Right lobe of liver (tissue), 6 donors: ENCODE measurements at places on chromosomes 13 and 19. TPM values are rescaled to one million over a fixed set of nuclear protein-coding genes. Genes with fewer than 3 reads are reported as not detected.

DNA sequence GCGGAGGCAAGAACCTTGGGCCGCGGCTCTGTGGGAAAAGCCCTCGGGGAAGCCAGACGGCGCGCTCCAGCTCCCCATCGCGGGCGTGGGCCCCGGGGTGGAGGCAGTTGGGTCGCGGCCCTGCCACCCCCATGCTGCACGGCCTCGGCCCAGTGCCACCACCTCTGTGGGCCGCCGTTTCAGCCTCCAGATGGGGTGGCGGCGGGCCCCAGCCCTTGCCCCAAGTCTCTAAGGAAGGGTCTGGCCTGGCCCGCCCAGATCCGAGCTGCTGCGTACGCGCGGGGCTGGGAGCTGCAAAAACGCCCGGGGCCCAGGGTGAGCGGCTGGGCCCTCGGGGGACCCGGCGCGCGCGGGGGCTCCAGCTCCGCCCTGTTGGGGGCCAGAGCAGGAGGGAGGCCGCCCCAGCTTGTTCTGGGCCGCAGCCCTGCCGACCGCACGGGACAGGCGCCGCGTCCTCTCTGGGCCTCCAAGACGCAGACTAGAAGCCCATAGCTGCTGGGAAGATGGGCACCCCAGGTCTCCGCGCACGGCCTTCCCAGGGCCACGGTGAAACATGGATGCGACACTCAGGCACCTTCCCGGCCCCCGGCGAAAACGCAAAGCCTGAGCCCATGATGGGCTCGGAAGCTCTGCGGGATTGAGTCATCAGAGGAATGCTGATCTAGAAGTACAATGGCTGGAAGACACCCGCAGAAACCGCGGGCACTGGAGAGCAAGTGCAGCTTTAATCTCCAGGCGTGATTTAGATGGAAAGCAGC, 110.1 kb downstream of the KCTD15 start:
- H3K4me1 ChIP-seq = no peaks in the 10 kb centered on the region
- peak overlapping the region; percentile 73 for H3K27ac ChIP-seq
- H3K4me3 ChIP-seq = peak overlapping the region; percentile 47
- no peaks in the 10 kb centered on the region for H3K36me3 ChIP-seq
- no peaks in the 10 kb centered on the region for H3K27me3 ChIP-seq
- DNase-seq = no peak

- H3K36me3 ChIP-seq = no peaks in the 10 kb centered on the region
- H3K27me3 ChIP-seq = no peaks in the 10 kb centered on the region
- no peak overlapping the region for H3K4me3 ChIP-seq
- no peak for DNase-seq
These were observed 44.5 kb downstream of the CAPN12 start for GRCh38 chr19:38699647-38700349.

- H3K36me3 ChIP-seq = no peaks in the 10 kb centered on the region
- H3K27ac ChIP-seq = peak overlapping the region; percentile 2
- H3K27me3 ChIP-seq = no peaks in the 10 kb centered on the region
- DNase-seq = peak; percentile 35
- peaks cover 29% of the 10 kb centered on the region for H3K4me1 ChIP-seq
These were observed 2.5 kb upstream of the PLEKHF1 start for GRCh38 chr19:29662604-29663404.

DNA sequence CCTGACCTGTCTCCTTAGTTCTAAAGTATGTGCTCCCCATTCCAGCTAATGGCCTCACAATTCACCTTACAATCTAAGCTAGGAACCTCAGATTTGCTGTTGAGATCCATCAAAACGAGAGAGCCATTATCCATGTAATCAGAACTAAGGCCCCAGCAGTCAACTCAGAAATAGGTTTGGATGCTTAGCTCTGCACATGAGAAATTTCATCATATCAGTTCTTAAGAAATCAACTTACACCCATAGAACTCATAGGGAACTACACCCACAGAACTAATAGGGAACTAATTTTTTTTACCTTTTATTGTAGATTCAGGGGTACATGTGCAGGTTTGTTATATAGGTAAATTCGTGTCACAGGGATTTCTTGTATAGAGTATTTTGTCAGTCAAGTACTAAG, 28.7 kb downstream of the CYSLTR2 start:
- H3K4me1 ChIP-seq = no peaks in the 10 kb centered on the region
- no peak overlapping the region for H3K27ac ChIP-seq
- no peak for DNase-seq
- no peaks in the 10 kb centered on the region for H3K27me3 ChIP-seq

DNA sequence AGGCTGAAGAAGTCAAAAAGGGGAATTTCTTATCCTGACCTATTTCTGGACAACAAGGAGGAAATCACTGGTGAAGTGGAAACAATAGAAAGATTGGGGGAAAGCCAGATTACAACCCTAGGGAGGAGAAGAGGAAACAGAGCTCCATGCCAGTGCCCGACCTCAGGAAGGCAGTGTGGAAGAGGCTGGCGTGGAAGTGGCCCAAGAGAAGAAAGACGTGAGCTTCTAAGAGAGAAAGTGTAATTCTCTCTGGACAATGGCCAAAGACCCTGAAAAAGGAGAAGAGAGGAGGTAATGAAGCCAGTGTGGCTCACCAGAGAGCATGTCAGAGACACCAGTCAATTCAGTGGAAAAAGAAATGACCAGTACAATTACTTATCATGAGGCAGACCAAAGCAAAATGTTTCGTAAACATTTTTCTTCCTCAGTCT, 52.6 kb upstream of the URAD start:
- DNase-seq = no peak
- H3K27me3 ChIP-seq = no peaks in the 10 kb centered on the region
- no peaks in the 10 kb centered on the region for H3K36me3 ChIP-seq
- no peak overlapping the region for H3K4me3 ChIP-seq

DNA sequence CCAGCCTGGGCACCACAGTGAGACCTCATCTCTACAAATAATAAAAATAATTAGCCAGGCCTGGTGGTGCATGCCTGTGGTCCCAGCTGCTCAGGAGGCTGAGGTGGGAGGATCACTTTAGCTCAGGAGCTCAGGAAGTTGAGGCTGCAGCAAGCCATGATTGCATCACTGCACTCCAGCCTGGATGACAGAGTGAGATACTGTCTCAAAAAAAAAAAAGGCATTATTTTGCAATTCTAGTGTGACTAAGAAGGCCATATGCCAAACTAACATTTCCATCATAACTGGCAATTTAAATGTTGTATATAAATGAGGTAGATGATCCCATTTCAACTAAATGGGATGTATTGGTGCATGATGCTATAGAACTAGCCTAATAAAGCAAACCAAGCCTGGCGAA, 632.8 kb upstream of the KLF12 start:
- no peaks in the 10 kb centered on the region for H3K27me3 ChIP-seq
- H3K4me1 ChIP-seq = no peaks in the 10 kb centered on the region
- no peaks in the 10 kb centered on the region for H3K36me3 ChIP-seq
- no peak for DNase-seq
- H3K27ac ChIP-seq = no peak overlapping the region

DNA sequence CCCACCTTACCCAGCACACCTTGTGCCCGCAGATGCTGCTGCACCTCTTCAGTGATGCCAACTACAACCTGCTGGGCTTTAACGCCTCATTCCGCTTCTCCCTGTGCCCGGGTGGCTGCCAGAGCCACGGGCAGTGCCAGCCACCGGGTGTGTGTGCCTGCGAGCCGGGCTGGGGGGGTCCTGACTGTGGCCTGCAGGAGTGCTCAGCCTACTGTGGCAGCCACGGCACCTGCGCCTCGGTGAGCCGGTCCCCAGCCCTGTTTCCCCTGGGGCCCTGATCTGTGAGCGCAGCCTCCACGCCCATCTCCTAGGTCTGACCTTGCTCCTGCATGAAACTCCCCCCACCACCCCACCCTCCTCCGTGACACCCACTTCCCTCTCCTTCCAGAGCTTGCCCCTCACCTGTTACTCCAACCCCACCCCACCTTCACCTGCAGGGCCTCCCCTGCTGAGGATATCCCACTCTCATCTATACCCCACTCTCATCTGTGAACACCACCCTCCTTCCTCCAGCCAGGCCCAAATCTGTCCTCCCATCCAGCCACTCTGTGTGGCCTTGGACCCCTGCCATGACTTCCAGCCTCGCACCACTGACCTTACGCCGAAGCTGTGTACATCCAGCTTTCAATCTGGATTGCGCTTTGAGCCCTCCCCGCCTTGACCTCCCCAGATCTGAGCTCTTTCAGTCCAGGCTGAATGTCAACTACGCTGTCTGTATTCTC, 8.7 kb downstream of the MEGF8 start:
- no peaks in the 10 kb centered on the region for H3K4me1 ChIP-seq
- H3K27ac ChIP-seq = no peak overlapping the region
- H3K36me3 ChIP-seq = no peaks in the 10 kb centered on the region
- DNase-seq = no peak
- no peak overlapping the region for H3K4me3 ChIP-seq

- no peak for DNase-seq
- no peaks in the 10 kb centered on the region for H3K4me1 ChIP-seq
- no peaks in the 10 kb centered on the region for H3K27me3 ChIP-seq
- H3K27ac ChIP-seq = no peak overlapping the region
- no peak overlapping the region for H3K4me3 ChIP-seq
These were observed 49.2 kb downstream of the DIAPH3 start for GRCh38 chr13:60114499-60115028.

DNA sequence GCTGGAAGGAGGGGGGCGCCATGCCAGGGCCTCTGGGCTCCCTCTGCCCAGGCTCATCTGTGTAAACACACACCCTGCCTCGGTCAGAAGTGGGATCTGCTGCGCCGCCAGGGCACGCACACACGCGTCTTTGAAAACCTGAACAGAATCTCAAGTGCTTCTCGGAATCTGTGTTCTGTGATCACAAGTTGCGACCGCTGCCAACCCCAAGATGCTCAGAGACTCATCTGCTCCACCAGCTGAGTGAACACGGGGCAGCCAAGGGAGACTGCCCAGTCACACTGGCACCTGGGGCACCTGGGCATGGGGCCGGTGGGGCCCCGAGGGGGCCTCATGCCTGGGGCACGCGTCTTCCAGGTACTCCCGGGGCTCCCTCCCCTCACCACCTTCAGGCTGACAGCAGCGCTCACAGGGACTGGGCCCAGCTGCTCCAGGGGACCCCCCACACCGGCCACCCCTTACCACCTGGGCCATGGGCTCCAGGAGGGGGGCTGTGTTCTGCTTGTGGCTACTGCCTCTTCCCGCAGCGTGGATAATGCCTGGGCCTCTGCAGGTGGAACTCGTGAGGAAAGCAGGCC, 59.0 kb downstream of the KLF2 start:
- peak overlapping the region; percentile 43 for H3K27ac ChIP-seq
- no peaks in the 10 kb centered on the region for H3K4me1 ChIP-seq
- H3K4me3 ChIP-seq = no peak overlapping the region
- no peak for DNase-seq
- no peaks in the 10 kb centered on the region for H3K27me3 ChIP-seq
- peaks cover 9% of the 10 kb centered on the region for H3K36me3 ChIP-seq

DNA sequence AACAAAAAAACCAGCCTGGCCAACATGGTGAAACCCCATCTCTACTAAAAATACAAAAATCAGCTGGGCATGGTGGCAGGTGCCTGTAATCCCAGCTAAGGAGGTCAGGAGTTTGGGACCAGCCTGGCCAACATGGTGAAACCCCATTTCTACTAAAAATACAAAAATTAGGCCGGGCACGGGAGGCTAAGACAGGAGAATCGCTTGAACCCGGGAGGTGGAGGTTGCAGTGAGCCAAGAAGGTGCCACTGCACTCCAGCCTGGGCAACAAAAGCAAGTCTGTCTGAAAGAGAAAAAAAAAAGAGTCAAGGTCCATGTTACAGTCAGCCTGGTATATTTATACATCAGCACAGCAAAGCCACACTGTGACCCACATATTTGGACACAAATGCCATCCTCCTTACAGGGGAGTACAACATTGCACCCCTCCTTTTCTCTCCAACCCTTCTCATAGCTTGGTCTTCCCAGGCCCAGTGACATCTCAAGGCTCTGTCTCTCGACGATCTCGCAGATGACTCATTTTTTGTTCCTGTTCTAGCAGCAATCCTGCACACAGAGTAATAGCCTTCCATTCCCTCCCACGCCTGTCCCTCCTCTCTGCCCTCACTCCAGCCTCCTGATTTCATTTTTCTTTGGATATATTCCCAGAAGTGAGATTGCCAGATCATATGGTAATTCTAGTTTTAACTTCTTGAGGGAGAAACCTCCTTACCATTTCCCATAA, 21.0 kb upstream of the DPP9 start:
- no peak overlapping the region for H3K4me3 ChIP-seq
- no peak for DNase-seq
- no peaks in the 10 kb centered on the region for H3K36me3 ChIP-seq
- no peaks in the 10 kb centered on the region for H3K27me3 ChIP-seq
- no peak overlapping the region for H3K27ac ChIP-seq

DNA sequence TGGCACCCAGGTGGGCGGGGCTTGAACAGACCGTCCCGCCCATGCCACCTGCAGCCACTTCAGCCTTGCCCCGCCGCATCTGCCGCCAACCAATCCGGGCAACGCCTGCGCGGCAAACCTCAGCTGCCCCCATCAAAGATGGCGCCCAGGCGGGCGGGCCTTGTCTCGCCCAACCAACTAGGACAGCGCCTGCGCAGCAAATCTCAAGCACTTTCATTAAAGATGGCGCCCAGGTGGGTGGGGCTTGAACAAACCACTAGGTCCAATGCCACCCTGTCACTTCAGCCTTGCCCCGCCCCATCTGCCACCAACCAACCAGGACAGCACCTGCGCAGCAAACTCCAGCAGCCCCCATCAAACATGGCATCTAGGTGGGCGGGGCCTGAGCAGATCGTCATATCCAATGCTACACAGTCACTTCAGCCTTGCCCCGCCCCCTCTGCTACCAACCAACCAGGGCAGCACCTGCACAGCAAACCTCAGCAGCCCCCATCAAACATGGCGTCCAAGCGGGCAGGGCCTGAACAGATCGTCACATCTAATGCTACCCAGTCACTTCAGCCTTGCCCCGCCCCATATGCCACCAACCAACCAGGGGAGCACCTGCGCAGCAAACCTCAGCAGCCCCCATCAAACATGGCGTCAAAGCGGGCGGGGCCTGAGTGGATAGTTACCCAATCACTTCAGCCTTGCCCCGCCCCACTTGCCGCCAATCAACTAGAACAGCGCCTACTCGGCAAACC, 1.4 kb downstream of the PEG3 start:
- peak overlapping the region; percentile 56 for H3K4me3 ChIP-seq
- H3K27ac ChIP-seq = no peak overlapping the region
- H3K27me3 ChIP-seq = no peaks in the 10 kb centered on the region
- H3K4me1 ChIP-seq = no peaks in the 10 kb centered on the region
- DNase-seq = peak; percentile 97

The FOSB gene
- total RNA-seq = 0.42 TPM

The R3HDM4 gene
- total RNA-seq = 15.2 TPM

The TMPRSS9 gene
- 5.1 TPM for total RNA-seq

The SPIB gene
- total RNA-seq = not detected

The ANGPTL8 gene
- 179 TPM for total RNA-seq

The FFAR2 gene
- 0.35 TPM for total RNA-seq

The ATP4B gene
- total RNA-seq = not detected
